ENCODE measurements at places on chromosomes 4 and X.

GRCh38 chr4:107655289-107655688 lies 64.7 kb downstream of the PAPSS1 start:
- no peak for DNase-seq

DNA sequence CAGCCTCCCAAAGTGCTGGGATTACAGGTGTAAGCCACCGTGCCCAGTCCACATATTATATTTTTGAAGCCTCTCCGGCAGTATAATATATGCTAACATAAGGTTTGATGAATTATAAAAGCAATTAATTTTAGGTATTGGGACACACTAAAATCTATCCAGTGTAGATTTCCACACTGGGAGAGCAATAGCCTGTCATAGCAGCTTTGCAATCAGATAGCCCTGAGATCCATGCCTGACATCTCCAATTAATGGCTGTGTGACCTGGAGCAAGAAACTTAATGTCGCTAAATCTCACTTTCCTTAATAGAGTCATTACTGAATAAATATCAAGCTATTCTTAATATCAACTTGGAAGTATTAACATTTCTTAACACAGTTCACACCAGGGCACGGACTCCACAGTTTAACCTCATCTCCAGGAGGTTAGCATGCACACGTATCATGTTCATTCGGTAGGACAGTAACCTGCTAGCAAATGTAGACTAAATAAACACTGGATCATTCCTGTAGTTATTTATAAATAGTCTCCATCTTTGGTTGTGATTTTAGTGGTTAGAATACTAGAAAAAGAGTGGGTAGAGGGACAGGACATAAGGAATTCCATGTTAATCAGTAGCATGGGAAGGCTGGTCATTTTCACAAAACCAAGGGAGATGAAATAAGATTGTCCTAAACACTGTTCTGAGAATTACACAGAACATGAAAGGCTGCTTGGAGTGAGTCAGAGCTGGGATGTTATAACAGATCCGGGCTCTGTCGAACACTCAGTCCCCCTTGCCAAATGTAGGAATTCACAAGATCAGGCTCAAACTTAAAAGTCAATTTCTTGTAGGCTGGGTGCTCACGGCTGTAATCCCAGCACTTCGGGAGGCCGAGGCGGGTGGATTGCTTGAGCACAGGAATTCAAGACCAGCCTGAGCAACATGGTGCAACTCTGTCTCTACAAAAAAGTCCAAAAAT lies 254.7 kb downstream of the PALLD start:
- peak; percentile 58 for DNase-seq

DNA sequence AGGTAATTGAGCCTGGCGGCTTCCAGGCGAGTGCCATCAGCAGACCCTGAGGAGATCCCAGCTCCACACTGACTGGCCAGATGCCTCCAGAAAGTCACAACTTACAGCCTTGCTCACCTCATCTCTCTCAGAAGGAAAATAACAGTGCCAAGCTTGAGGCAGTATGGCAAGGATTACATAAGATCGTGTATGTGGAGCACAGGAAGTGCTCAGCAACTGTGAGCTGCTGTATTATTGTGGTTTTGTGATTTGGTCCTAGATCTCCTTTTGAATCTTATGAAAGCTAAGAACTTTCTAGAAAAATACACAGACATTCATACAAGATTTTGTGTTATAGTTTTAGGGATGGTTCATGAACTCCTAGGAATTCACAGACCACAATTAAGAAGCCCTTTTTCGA lies 14.0 kb downstream of the RASL11B start:
- DNase-seq, result no peak

DNA sequence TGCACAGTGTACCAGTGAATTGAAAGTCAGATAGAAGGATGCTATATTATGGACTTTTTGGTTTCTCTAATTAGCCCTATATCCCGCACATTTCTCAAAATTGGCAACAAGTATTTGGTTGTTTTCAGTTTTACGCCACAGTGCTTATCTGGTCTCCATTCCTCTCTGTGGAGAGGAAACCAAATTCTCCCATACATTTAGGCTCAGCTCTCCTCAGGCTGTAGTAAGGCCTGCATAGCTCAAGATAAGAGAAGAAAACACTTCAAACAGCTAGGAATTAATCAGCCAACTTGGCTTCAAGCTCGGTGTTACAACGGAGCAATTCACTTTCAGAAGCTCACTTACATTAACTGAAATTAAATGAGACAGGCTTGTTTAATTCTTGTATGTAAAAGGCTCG lies 263.2 kb downstream of the PDHA2 start:
- DNase-seq, result peak; percentile 3

- DNase-seq, result no peak
Measured at GRCh38 chr4:56704089-56704871, 23.2 kb upstream of the HOPX start.

DNA sequence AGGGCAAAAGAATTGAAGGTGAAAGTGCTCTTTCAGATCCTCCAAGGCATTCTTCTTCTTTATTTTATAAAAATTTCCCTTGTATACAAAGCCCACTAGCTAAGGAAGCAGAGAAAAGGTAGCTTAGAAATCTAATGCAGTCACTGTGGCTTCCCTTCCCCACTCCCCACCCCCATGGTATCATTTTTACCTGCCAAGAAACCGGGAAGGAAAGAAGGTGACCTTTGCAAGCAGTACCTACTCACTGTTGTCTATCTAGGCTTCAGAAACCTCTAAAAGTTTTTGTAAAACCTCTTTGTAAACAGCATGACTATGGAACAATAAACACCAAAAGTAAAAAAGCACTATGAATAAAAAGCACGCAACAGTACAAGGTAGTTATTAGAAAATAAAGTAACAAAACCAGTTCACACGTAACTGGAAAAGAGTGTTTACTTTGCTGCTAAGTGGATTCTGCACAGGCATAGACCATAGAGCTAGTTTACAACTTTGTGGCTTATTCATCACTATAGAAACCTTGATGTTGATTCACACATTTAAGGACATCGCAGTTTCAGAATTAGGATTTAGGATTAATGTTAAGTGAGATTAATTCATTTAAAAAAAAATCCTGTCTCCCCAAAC lies 109.6 kb upstream of the FTHL17 start:
- no peak for DNase-seq

DNA sequence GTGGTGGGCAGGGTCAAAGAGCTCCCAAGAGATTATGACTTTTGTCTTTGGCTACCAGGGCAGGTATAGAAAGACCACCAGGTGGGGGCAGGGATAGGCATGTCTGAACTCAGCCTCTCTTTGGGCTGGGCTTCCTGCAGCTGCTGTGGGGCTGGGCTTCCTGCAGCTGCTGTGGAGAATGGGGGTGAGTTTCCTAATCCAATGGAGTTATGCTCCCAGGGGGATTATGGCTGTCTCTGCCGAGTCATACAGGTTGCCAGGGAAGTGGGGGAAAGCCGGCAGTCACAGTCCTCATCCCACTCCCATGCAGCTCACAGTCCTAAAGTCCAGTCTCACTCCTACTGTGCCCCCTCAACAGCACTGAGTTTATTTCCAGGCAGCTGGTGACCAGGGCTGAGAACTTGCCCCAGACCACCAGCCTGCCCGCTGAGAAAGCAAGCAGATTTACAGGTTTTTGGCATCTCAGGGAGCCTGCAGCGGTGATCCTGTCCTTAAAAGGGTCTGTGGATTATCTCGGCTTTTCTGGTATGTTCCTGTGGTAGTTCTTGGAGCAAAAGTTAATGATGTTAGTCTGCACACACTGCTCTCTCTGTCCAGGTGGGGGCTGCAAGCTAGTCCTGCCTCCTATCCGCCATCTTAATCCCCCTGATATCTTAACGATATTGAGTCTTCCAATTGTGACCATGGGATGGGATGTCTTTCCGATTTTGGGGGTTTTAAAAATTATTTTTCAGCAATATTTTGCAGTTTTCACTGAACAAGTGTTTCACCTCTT lies 133.4 kb downstream of the RTL9 start:
- no peak for DNase-seq

GRCh38 chr4:152479428-152480026 lies 56.4 kb downstream of the FBXW7 start:
- DNase-seq, result peak; percentile 74

- DNase-seq, result no peak
Measured at GRCh38 chr4:25063116-25063515, 32.4 kb upstream of the LGI2 start.

GRCh38 chrX:72247206-72247942 lies 8.5 kb upstream of the ERCC6L start:
- no peak for DNase-seq

DNA sequence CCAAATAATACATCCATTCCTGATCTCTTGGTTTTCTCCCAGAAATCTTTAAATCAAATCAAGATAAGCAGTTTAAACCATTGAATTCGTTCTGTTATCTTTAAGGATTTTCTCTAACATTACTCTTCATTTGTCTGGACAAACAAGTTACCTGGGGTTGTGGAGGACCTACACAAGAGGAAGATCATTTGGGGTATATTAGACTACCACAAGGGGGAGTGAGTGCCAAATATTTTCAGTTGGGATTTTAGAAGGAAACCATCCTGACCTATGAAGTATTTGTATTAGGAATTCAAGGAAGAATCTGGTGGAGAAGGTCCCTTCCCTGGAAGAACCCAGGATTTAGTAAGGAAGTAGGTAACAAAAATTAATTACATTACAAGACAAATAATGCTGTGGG lies 12.0 kb upstream of the DCHS2 start:
- DNase-seq, result peak; percentile 8

- DNase-seq, result no peak
Measured at GRCh38 chr4:40626183-40626990, 3.3 kb downstream of the RBM47 start.

GRCh38 chrX:107480272-107480671 lies 30.8 kb downstream of the FRMPD3 start:
- no peak for DNase-seq

DNA sequence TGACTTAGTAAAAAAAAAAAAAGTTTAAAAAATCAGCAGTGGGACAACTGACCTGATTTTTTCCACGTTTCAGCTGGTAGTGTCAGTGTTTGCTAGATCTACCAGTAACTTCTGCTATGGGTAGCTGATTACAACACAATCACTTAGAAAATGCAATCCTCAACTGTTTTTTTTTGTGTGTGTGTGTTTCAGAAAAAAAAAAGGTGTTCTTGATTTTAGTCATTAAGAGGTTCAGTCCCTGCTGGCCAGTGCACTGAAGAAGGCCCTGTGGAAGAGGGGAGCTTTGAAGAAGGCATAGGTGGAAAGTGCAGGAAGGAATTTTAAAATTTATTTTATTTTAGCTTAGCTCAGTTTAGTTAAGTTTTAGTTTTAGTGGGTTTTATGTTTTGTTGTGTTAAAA lies 46.9 kb downstream of the SH2D1A start:
- no peak for DNase-seq

- DNase-seq, result no peak
Measured at GRCh38 chrX:24577091-24577490, 70.1 kb downstream of the PCYT1B start.

GRCh38 chr4:115664285-115664684 lies 550.9 kb upstream of the NDST4 start:
- no peak for DNase-seq

GRCh38 chrX:111671668-111672067 lies 9.3 kb upstream of the ALG13 start:
- peak; percentile 9 for DNase-seq

- no peak for DNase-seq
Measured at GRCh38 chr4:141078871-141079270, 54.4 kb downstream of the RNF150 start.

DNA sequence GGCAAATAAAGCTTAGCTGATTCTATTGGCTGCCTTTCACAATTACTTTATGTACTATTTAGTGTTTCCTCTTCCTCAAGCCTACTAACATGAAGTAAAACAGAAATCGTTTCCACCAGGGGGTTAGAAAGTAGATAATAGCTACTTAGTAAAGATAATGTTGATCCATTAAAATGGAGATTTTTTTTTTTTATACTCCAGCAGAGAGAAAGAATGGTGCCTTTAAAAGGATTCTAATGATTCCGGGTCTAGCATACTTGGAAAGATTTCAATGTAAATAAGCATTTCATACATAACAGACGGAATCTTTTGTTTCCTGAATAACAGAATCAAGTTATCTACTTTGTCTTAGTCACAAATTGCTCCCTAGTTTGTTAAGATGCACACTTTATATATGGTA lies 37.1 kb downstream of the GK start:
- peak; percentile 25 for DNase-seq

DNA sequence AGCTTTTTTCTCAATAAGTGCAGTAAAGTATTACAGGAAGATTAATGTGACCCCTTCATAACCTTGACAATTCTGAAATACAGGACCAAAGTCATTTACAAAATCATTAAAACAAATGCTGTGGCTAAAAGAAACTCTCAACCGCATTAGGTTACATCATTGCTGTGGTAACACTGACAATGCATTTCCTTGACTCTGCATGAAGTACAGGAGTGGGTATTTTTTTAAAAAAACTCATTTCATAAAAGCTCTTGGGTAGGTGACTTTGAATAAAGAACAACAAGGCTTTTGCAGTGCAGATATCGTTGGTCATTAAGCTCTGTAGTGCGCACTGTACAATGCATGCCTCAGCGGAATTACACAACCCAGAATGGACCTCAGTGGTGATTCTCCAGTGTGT lies 23.4 kb upstream of the XK start:
- no peak for DNase-seq

DNA sequence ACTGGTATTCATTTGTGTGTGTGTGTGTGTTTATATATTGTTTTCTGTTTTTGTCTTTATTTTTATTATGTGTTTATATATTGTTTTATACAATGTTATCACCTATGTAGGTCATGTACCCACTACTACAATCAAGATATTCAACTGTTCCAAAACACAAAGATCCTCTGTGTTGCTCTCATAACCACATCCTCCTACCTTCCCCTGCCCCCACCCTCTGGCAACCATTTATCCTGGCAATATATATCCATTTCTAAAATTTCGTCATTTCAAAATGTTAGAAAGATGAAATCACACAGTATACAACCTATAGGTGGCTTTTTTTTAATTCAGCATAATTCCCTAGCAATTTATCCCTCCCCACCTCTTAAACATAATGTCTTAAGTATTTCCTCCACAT lies 18.8 kb upstream of the RPL34 start:
- DNase-seq, result no peak

GRCh38 chr4:48483006-48483776 lies at the start of gene SLC10A4:
SLC10A4 (plus strand) TSS chr4:48483343; CDS start chr4:48483562, 219 bp downstream.
- no peak for DNase-seq

DNA sequence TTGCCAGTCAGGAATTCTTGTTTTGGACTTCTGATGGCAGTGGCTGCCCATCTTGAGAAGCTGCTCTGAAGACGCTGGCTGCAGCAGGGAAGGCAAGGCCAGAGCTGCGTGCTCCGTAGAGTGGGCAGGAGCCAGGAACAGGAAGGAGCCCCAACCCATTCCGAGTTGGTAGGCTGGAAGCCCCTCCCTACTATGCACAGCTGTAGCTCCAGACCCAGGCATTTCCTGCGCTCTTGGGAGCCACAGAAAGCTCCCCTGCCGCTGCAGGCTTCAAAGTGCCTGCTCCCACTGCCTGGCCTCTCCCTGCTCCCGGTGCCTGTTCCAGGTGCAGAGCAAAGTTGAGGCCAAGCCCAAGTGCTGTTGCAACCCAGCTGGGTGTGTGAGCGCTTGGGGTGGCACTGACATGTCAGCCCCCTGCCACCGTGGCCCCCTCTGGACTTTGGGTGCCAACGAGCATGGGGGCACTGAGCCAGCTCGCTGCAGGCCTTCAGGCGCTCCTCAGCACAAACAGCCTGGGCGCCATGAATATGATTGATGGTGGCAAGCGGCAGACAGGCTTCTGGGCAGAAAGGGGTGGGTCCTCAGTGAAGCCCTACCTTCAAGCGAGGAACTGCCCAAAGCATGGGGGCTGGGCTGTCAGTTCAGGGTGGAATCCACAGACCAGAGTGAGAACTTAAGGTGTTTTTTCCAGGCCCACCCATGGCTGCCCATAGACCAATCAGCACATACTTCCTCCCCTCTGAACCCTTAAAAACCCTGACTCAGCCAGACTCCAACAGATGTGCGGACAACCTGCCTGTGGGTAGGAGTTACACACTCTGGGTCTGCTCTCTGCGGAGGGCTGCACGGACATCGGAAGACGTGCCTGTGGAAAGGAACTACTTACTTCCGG lies 677.2 kb upstream of the INTU start:
- DNase-seq, result peak; percentile 75
